ENCODE measurements at places on chromosomes 1 and 21. TPM values are rescaled to one million over a fixed set of nuclear protein-coding genes. Genes with fewer than 3 reads are reported as not detected.

SMYD2 gene
- total RNA-seq: 38.0 TPM

MATN1 gene
- total RNA-seq: not detected

AVPR1B gene
- not detected for total RNA-seq

LEMD1 gene
- total RNA-seq: not detected

SPRR2A gene
- 8.3 TPM for total RNA-seq

MASP2 gene
- total RNA-seq: not detected

PPOX gene
- 14.7 TPM for total RNA-seq

KIF17 gene
- 0.21 TPM for total RNA-seq

PTPN14 gene
- total RNA-seq: 19.8 TPM

TBX19 gene
- 0.42 TPM for total RNA-seq

TSPEAR gene
- not detected for total RNA-seq

PIK3R3 gene
- total RNA-seq: 10.6 TPM

CD53 gene
- not detected for total RNA-seq

KCNAB2 gene
- 2.0 TPM for total RNA-seq
